Mammary microvascular endothelial cell (primary cell): ENCODE measurements at places on chromosomes 2 and 18. TPM values are rescaled to one million over a fixed set of nuclear protein-coding genes. Genes with fewer than 3 reads are reported as not detected.

The TMEM178A gene
- not detected in 2 replicates for total RNA-seq

The GPR17 gene
- not detected in 2 replicates for total RNA-seq

The TWIST2 gene
- total RNA-seq, result 0.10 and 0.20 TPM in 2 replicates

The ATOH8 gene
- 15.4 and 17.1 TPM in 2 replicates for total RNA-seq

The ACVR1C gene
- not detected in 2 replicates for total RNA-seq

The ASPRV1 gene
- total RNA-seq, result 0.10 and 0.20 TPM in 2 replicates

The NTSR2 gene
- total RNA-seq, result not detected in 2 replicates

The LONRF2 gene
- total RNA-seq, result 0.30 TPM in 1 of 2 replicates, not detected in the other

The PLGLB2 gene
- not detected in 2 replicates for total RNA-seq

The C2orf72 gene
- total RNA-seq, result not detected in 2 replicates

The VAMP5 gene
- 201 and 217 TPM in 2 replicates for total RNA-seq

The SGPP2 gene
- not detected in 2 replicates for total RNA-seq

The GAREM2 gene
- total RNA-seq, result 0.20 and 0.25 TPM in 2 replicates

The TLX2 gene
- not detected in 2 replicates for total RNA-seq

The CFC1 gene
- total RNA-seq, result not detected in 2 replicates

The KLHL14 gene
- total RNA-seq, result 0.25 TPM in 1 of 2 replicates, not detected in the other

The ACMSD gene
- not detected in 2 replicates for total RNA-seq

The UPP2 gene
- total RNA-seq, result not detected in 2 replicates

The ACAA2 gene
- total RNA-seq, result 39.4 and 39.6 TPM in 2 replicates

The MTCL1 gene
- 14.3 and 17.1 TPM in 2 replicates for total RNA-seq

The DYSF gene
- total RNA-seq, result 212 and 225 TPM in 2 replicates

The SOX11 gene
- total RNA-seq, result not detected in 2 replicates

The MYO3B gene
- 0.20 TPM in 1 of 2 replicates, not detected in the other for total RNA-seq

The TEX44 gene
- total RNA-seq, result not detected in 2 replicates

The GCKR gene
- 0.34 and 3.7 TPM in 2 replicates for total RNA-seq

The VIT gene
- total RNA-seq, result not detected in 2 replicates

The GIGYF2 gene
- total RNA-seq, result 28.2 and 33.0 TPM in 2 replicates

The LIPG gene
- 87.9 and 106 TPM in 2 replicates for total RNA-seq

The BOLL gene
- not detected in 2 replicates for total RNA-seq

The ICA1L gene
- 2.1 and 2.5 TPM in 2 replicates for total RNA-seq

The GPBAR1 gene
- not detected in 2 replicates for total RNA-seq

The CKAP2L gene
- total RNA-seq, result 19.5 and 21.0 TPM in 2 replicates

The LYPD6B gene
- not detected in 2 replicates for total RNA-seq

The CNTNAP5 gene
- not detected in 2 replicates for total RNA-seq
